Heart right ventricle (tissue), 16 donors: ENCODE measurements at places on chromosomes 6 and 20.

DNA sequence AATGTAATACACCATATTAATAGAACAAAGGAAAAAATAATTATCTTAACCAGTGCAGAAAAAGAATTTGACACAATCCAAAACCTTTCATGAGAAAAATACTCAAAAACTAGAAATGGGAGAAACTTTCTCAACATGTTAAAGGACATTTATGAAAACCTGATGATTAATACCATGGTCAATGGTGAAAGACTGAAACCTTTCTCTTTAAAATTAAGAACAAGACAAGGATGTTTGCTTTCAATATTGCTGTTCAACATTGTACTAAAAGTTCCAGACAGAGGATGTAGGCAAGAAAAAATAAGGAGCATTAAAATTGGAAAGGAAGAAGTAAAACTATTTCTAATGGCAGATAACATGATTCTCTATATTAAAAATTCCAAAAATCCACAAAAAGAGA, 981.3 kb upstream of the FLRT3 start:
- H3K4me3 ChIP-seq, result no peak overlapping the region
- DNase-seq, result no peak
- no peaks in the 10 kb centered on the region for H3K27me3 ChIP-seq
- H3K4me1 ChIP-seq, result no peaks in the 10 kb centered on the region

DNA sequence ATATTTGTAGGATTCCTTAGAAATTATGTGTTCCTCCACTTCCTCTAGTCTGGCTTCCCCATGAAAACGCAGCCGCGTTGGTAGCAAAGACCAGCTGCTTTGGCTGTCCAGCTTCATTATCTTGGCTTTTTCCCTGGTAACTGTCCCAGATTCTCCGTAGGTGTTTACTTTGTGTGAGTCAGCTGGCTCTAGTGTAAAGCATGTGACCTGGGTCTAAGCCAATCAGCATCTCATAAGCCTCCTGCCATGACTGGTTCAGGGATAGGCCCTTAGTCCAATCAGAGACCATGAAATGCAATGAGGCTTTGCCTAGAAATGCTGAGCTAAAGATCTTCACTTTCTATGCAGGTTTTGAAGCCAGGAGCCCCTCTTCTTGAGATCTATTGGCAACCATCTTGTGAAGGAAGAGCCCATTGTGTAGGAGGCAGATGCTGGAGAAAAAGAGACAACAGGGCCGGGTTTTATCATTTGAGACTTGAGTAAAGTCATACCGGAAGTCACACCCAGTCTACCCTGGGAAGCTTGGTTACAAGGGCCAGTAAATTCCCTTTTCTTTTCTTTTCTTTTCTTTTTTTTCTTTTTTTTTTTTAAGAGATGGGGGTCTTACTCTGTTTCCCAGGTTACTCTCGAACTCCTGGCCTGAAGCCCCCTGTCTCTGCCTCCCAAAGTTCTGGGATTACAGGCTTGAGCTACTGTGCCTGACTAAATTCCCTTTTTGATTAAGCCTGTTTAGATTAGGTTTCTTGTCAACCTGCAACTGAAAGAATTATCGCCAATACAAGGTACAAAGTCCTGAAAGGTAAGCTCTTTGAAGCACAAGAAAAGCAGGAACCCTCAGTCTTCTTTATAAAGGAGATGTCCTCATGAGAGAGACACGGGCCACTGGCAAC, 256.5 kb upstream of the RREB1 start:
- H3K36me3 ChIP-seq, result no peaks in the 10 kb centered on the region
- DNase-seq, result peak; percentile 56
- no peak overlapping the region for H3K4me3 ChIP-seq
- peaks cover 1% of the 10 kb centered on the region for H3K4me1 ChIP-seq
- H3K27ac ChIP-seq, result no peak overlapping the region
- H3K27me3 ChIP-seq, result no peaks in the 10 kb centered on the region

- H3K4me3 ChIP-seq, result no peak overlapping the region
- H3K36me3 ChIP-seq, result no peaks in the 10 kb centered on the region
- H3K27ac ChIP-seq, result no peak overlapping the region
- H3K4me1 ChIP-seq, result no peaks in the 10 kb centered on the region
Measured at GRCh38 chr6:64429926-64430325, 794.3 kb downstream of the PHF3 start.

DNA sequence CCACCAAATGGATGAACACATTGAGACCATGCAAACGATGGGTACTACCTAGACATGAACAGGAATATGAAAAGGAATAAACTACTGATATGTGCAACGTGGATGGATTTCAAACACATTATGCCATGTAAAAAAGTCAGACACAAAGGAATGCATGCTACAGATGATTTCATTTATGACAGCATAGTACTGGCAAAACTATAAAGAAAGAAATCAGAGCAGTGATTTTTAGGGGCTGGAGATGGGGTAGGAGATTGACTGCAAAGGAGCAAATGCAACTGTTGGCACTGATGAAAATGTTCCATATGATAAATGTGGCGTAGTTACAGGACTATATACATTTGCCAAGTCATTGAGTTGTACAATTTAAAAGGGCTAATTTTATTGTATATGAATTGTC, 13.4 kb upstream of the COL12A1 start:
- H3K4me1 ChIP-seq, result peaks cover 34% of the 10 kb centered on the region
- H3K27me3 ChIP-seq, result no peaks in the 10 kb centered on the region
- no peak overlapping the region for H3K27ac ChIP-seq
- no peak overlapping the region for H3K4me3 ChIP-seq

DNA sequence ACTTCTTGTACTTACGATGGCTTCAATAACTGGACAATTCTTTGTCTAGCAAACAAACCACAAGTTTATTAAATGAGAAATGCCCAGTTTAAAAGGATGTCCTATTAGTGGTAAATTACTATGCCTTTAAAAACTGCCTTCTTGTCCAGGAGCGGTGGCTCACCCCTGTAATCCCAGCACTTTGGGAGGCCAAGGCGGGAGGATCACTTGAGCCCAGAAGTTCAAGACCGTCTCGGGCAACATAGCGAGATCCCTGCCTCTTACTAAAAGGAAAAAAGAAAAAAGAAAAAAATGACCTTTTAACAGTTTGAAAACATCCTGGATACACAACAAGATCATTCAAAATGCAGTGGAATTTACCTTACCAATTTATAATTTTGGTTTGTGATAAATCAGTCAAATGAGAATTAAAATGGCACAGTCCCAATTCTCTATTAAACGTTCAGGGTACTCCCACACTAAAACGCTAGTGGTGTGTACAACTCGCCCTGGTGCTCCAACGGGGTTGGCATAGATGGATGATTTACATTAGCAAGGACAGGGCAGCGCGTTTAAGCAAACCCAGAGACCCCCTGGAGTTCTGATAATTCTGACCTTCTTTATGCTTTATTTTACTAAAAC, 2.3 kb downstream of the ZBTB2 start:
- peaks cover 36% of the 10 kb centered on the region for H3K4me1 ChIP-seq
- H3K27me3 ChIP-seq, result no peaks in the 10 kb centered on the region
- no peaks in the 10 kb centered on the region for H3K36me3 ChIP-seq
- H3K27ac ChIP-seq, result peak overlapping the region; percentile 100

- H3K27ac ChIP-seq, result no peak overlapping the region
- H3K27me3 ChIP-seq, result no peaks in the 10 kb centered on the region
- DNase-seq, result no peak
- no peak overlapping the region for H3K4me3 ChIP-seq
- no peaks in the 10 kb centered on the region for H3K36me3 ChIP-seq
Measured at GRCh38 chr6:57205550-57206328, 16.4 kb downstream of the RAB23 start.

- no peak overlapping the region for H3K27ac ChIP-seq
- no peaks in the 10 kb centered on the region for H3K36me3 ChIP-seq
- no peak overlapping the region for H3K4me3 ChIP-seq
- H3K27me3 ChIP-seq, result no peaks in the 10 kb centered on the region
- H3K4me1 ChIP-seq, result no peaks in the 10 kb centered on the region
Measured at GRCh38 chr6:134577998-134578397, 260.1 kb upstream of the SGK1 start.

- no peak overlapping the region for H3K4me3 ChIP-seq
- H3K36me3 ChIP-seq, result no peaks in the 10 kb centered on the region
- H3K27me3 ChIP-seq, result no peaks in the 10 kb centered on the region
- H3K27ac ChIP-seq, result no peak overlapping the region
- peaks cover 9% of the 10 kb centered on the region for H3K4me1 ChIP-seq
Measured at GRCh38 chr20:49690899-49691620, 22.6 kb downstream of the B4GALT5 start.

- no peak overlapping the region for H3K4me3 ChIP-seq
- H3K27me3 ChIP-seq, result no peaks in the 10 kb centered on the region
- H3K36me3 ChIP-seq, result no peaks in the 10 kb centered on the region
- H3K27ac ChIP-seq, result no peak overlapping the region
- no peaks in the 10 kb centered on the region for H3K4me1 ChIP-seq
Measured at GRCh38 chr6:25717866-25718740, 36.4 kb upstream of the SLC17A4 start.

GRCh38 chr20:57243480-57244220, 22.8 kb downstream of the BMP7 start:
- DNase-seq, result no peak
- no peak overlapping the region for H3K4me3 ChIP-seq
- H3K4me1 ChIP-seq, result no peaks in the 10 kb centered on the region

- no peak for DNase-seq
- no peaks in the 10 kb centered on the region for H3K27me3 ChIP-seq
Measured at GRCh38 chr20:1169224-1169623, 15.6 kb downstream of the TMEM74B start.
